ENCODE measurements at places on chromosomes 6 and 20.

DNA sequence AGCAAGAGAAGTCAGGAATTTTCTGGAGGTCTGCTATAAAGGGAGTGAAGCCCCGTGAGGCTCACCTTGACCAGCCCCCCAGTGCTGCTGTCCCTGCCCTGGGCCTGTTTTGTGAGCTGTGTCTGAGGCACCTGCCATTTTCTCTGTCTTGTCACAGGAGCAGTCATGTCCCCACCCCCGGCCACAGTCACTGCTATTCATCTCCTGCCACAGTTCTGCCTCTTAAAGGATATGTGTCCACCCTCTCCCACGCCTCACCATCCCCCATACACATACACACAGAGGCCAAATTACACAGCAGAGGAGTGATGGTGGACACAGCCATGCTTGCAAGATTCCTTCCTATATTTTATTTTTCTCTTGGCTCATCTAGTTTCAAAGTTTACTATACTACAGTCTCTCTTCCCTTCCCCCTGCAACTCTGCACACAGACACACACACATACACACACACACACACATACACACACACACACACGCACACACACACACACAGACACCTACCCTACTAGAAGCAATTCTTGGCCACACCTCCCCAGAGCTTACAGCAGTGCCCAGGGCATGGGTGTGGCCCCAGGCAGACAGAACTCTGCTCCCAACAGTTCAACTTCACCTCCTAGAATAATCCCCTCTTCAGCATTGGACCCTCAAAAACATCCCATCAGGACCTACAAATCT, 68.7 kb upstream of the TAB2 start:
- no peak for DNase-seq

DNA sequence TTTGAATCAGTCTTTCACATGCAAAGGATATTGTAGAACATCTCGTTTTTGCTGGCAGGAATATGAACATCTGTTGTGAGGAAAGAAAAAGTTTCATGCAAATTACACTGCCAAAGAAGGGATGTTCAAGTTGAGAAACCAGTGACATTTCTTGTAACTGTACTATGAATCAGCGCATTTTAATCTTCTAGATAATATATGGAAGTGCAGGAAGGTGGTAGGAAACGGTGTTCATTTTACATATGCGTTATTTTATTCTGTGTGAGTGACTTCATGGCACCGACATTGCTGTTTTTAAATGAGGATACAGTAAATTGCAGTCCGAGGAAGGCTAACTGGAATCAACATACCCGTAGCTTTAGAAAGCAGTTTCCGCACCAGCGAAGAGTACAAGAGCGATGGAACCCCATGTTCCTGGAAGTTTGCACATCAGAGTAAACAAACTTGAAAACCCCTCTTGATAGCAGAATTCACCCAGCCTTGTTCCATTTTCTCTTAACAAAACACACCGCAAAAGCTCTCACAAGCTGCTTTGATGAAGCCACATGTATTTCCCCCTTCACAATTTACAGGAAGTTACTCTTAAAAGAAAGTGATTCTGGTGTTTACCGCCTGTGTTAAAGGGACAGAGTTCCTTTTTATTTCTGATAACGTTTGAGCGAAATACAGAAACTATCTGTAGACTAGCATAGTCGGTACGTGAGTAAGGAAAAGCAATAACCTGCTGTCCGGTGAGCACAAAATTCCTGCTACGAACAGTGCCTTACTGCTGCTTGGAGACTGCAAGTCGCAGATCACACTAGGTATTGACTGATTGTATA, 11.5 kb downstream of the PRDM1 start:
- no peak for DNase-seq

DNA sequence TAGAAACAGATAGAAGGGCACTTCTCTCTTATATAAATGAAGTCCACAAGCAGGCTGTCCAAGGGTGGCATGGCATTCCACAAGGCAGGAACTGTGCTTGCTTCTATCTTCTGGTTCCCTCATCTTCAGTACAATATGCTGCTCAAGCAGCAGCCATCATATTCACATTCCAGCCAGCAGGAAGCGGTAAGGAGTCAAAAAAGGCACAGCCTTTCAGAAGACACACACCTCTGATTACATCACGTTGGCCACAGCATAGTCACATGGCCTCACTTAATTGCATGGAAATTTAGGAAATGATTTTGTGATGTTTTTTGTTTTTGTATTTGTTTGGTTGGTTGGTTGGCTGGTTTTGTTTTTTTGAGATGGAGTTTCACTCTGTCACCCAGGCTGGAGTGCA, 19.0 kb downstream of the REM1 start:
- peak; percentile 40 for DNase-seq

GRCh38 chr20:19872001-19872400, 113.9 kb downstream of the RIN2 start:
- DNase-seq, result no peak

DNA sequence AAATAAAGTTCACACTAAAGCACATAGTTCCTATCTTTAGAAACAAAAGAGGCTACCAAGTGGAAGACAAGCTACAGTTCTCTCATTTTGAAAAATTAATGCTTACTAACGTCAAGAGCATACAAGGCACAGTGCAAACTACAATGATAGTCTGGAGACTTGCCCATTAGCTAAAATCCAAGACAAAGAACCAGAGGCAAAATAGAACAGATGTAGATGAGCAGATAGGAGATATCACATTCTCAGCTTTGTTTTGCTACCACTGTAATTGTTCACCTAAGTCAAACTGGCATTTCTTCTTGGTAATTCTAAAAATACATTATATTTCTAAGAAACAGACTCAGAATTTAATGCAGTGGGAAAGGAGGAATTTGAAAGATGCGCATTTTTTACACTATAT, 5.2 kb downstream of the TMEM30A start:
- DNase-seq, result no peak
